ENCODE measurements at places on chromosomes 16 and 17. TPM values are rescaled to one million over a fixed set of nuclear protein-coding genes. Genes with fewer than 3 reads are reported as not detected.

The GCGR gene
- total RNA-seq: 0.40 TPM

The MAP3K14 gene
- 4.3 TPM for total RNA-seq

GRCh38 chr17:1894753-1895339 lies 65.0 kb downstream of the RPA1 start:
- DNase-seq: no peak

DNA sequence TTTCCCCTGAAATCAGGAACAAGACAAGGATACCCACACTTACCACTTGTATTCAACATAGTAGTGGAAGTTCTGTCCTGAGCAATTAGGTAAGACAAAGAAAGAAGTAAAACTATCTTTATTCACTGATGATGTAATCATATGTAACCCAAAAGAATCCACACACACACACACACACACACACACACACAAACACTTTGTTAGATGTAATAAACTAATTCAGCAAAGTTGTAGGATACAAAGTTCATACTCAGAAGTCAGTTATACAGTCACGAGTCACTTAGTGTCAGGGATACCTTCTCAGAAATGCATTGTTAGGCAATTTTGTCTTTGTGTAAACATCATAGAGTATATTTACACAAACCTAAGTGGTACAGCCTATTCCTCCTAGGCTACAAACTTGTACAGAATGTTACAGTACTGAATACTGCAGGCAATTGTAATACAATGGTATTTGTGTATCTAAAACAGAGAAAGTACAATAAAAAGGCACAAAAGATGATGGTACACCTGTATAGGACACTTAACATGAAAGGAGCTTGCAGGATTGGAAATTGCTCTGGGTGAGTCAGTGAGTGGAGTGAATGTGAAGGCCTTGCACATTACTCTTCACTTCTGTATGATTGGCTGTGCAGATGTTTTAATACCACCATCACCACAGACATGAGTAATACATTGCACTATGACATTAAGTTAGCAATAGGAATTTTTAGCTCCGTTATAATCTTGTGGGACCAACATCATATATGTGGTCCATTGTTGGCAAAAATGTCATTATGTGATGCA lies 370.1 kb downstream of the ZFHX3 start:
- DNase-seq: no peak

GRCh38 chr17:32756696-32757095 lies 120.2 kb downstream of the MYO1D start:
- no peak for DNase-seq

All from NCI-H460 (cell line).